ENCODE measurements at places on chromosomes 3 and 15. TPM values are rescaled to one million over a fixed set of nuclear protein-coding genes. Genes with fewer than 3 reads are reported as not detected.

Gene VGLL3
- total RNA-seq, result 48.5 TPM

Gene IQGAP1
- total RNA-seq, result 387 TPM

Gene IMPG2
- 0.32 TPM for total RNA-seq

Gene SOX2
- total RNA-seq, result under 0.01 TPM

Gene DMXL2
- total RNA-seq, result 36.4 TPM

Gene COL6A6
- total RNA-seq, result 0.32 TPM

Gene SLC22A13
- total RNA-seq, result 0.48 TPM

Gene POPDC2
- 6.9 TPM for total RNA-seq

Gene PTPRG
- 61.6 TPM for total RNA-seq

Gene PTX3
- 10.1 TPM for total RNA-seq

Gene ESYT3
- 4.2 TPM for total RNA-seq

Gene LYZL4
- total RNA-seq, result not detected
